ENCODE measurements at places on chromosomes 1 and 21. TPM values are rescaled to one million over a fixed set of nuclear protein-coding genes. Genes with fewer than 3 reads are reported as not detected.

PEAR1 gene
- total RNA-seq, result 0.27 TPM

IGSF3 gene
- total RNA-seq, result 1.7 TPM

SLC45A1 gene
- total RNA-seq, result 0.92 TPM

OR6K6 gene
- total RNA-seq, result not detected

PADI6 gene
- total RNA-seq, result not detected

ITLN1 gene
- not detected for total RNA-seq

MCOLN3 gene
- 0.67 TPM for total RNA-seq

TRIM67 gene
- 0.07 TPM for total RNA-seq

ALX3 gene
- total RNA-seq, result not detected

EDARADD gene
- 0.12 TPM for total RNA-seq

PDZK1 gene
- total RNA-seq, result not detected

FCGR2B gene
- total RNA-seq, result not detected

SGIP1 gene
- 3.7 TPM for total RNA-seq

SPRR1B gene
- not detected for total RNA-seq

EXTL1 gene
- 0.05 TPM for total RNA-seq

LHX8 gene
- total RNA-seq, result not detected

ZNF670 gene
- 8.1 TPM for total RNA-seq

ST6GALNAC5 gene
- 0.23 TPM for total RNA-seq

ZBTB8A gene
- 5.5 TPM for total RNA-seq

ZNF593OS gene
- not detected for total RNA-seq

EBNA1BP2 gene
- 152 TPM for total RNA-seq

PFDN2 gene
- total RNA-seq, result 186 TPM

KRTAP8-1 gene
- total RNA-seq, result not detected

ASTN1 gene
- 0.47 TPM for total RNA-seq

FAM110D gene
- total RNA-seq, result not detected

NDUFS5 gene
- total RNA-seq, result 349 TPM

MAP3K21 gene
- total RNA-seq, result 22.9 TPM

LINGO4 gene
- not detected for total RNA-seq

CD53 gene
- total RNA-seq, result not detected

OLFML2B gene
- not detected for total RNA-seq

EPHB2 gene
- 0.23 TPM for total RNA-seq

AKNAD1 gene
- total RNA-seq, result 1.5 TPM

VTCN1 gene
- total RNA-seq, result not detected

FALEC gene
- not detected for total RNA-seq

GSTM2 gene
- 9.8 TPM for total RNA-seq

SLFNL1 gene
- total RNA-seq, result not detected

ZNF678 gene
- total RNA-seq, result 22.5 TPM

KCNH1 gene
- 0.15 TPM for total RNA-seq
